ENCODE measurements at places on chromosomes 2 and 18. TPM values are rescaled to one million over a fixed set of nuclear protein-coding genes. Genes with fewer than 3 reads are reported as not detected.

The PTCD3 gene
- 163 TPM for total RNA-seq

The CCL20 gene
- not detected for total RNA-seq

The KATNAL2 gene
- 6.1 TPM for total RNA-seq

The NYAP2 gene
- not detected for total RNA-seq

The CRACDL gene
- 1.6 TPM for total RNA-seq

The C2orf81 gene
- 11.3 TPM for total RNA-seq

The XPO1 gene
- 236 TPM for total RNA-seq

Measured in progenitor cell of endocrine pancreas (in vitro differentiated cells).